Activated naive CD8-positive, alpha-beta T cell treated with anti-CD3 and anti-CD28 coated beads, Interleukin-2, amount 50 U/mL, for 16 hours (primary cell): ENCODE measurements at places on chromosomes 16 and 17.

DNA sequence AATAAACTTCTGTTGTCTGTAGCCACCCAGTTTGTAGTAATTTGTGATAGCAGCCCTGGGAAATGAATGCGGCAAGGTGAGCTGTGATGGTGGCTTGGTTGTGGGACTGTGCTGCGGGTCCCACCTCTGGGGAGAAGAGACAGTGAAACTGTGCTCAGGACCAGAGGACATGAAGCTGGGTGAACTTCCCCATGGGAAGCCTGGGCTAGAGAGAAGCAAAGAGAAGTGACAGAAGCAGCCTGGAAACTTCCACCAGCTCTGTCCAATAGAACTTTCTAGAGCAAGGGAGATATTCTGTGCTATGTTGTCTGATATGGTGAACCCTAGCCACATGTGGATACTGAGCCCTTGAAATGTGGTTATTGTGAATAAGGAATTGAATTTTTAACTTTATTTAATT lies 51.5 kb upstream of the EMP2 start:
- DNase-seq = no peak

- no peak for DNase-seq
Measured at GRCh38 chr16:31696968-31697743, 169.5 kb downstream of the AHSP start.

DNA sequence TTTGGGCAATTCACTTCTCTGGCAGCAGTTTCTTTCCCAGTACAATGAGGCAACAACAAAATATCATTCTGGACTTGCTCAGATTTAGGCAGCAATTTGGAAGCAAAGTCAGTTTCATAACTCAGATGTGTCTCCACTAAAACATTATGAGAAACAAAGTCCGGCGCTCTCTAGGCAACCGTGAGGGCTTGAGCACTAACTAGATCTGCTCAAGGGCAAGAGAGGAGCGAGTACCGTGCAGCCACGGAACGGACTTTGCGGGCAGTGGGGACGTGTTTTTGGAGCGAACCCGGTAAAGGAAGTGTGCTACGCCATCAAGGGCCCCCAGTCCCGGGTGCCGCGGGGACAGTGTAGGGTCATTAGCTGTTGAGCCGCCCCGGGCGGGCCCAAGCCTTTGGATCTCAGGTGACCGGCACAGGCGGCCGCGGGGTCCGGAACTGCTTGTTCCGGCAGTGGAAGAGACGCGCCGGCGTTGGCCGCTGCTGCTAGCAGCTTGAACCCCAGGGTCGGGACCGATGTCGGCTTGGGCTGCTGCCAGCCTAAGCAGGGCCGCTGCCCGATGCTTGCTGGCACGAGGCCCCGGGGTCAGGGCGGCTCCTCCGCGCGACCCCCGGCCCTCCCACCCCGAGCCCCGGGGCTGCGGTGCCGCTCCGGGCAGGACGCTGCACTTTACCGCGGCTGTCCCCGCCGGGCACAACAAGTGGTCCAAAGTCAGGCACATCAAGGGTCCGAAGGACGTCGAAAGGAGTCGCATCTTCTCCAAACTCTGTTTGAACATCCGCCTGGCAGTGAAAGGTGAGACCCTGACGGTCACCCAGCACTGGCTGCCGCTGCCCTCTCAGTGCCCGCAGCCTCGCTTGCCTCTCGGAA lies at the start of gene TACO1:
Gene TACO1, plus strand, starts transcription at position 327 of the 870 bp plus-strand sequence. Its CDS starts 189 bp downstream, at position 516.
- peak; percentile 44 for DNase-seq

DNA sequence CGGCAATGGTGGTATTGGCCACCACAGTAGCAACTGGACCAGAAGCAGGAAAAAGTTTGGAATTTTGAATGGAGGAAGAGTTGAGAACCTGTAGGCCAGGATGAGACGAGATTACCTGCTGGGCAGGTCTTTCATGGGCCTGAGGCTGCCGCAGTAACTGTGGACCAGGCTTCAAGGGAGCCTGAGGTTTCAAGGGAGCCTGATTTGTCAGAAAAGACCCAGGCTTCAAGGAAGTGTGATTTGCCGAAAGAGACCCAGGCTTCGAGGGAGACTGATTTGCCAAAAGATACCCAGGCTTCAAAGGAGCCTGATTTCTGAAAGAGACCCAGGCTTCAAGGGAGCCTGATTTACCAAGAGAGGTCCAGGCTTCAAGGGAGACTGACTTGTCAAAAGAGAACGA lies 66.6 kb upstream of the ARL4D start:
- no peak for DNase-seq

- DNase-seq = no peak
Measured at GRCh38 chr16:17566075-17566474, 95.3 kb upstream of the XYLT1 start.

GRCh38 chr17:53844491-53845107 lies 21.9 kb downstream of the KIF2B start:
- DNase-seq = no peak

DNA sequence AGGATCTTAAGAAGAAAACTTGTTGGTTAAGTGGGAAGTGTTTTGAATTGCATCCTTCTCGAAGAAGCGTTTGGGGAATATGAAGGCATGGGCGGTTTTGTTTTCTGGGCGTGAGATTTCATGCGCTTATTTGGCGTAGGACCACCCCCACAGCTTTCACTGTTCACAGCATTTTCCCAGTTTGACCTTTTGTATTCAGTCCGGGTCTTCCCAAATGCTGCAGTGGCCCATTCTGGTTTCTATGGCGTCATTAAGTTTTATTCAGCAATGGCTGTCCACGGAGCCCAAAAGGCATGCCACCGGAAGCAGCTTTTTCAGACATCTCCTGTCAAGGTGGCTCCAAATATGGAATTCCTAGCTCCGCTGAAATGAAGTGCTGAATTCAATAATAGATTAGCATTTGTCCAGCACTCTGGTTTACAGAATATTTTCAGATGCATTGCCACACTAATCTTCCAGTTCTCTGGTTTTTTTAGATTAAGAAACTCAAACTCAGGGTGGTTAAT lies 90.6 kb upstream of the FBXO47 start:
- no peak for DNase-seq

GRCh38 chr17:27519550-27519949 lies 63.3 kb downstream of the KSR1 start:
- DNase-seq = no peak
